ENCODE measurements at places on chromosomes 13 and 19.

DNA sequence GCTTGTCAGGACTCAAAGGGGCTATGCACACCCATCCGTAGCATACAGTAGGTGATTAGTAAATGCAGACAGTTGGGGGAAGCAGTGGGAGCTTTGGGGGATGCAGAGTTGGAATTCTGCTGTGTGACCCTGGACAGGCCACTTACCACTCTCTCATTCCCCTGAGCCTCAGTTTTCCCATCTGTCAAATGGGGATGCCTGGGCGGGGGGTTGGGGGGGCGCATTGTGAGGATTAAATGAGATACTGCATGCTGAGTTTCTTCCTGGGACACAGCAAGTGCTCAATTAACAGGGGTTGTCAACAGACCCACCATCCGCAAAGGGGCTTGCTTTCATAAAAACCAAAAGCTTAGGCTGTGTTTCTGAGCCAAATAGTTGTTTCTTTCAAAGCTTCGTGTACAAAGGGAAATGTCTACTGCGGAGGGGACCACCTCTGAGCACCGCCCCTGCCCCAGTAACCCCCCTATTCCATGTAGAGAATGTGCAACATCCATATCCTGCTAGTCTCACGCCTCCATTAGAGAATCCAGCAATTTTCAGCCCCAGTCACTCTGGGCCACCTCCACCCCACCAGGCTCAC, 132.4 kb downstream of the IER2 start:
- DNase-seq = no peak

GRCh38 chr19:33737681-33738371, 58.8 kb upstream of the KCTD15 start:
- DNase-seq = no peak

DNA sequence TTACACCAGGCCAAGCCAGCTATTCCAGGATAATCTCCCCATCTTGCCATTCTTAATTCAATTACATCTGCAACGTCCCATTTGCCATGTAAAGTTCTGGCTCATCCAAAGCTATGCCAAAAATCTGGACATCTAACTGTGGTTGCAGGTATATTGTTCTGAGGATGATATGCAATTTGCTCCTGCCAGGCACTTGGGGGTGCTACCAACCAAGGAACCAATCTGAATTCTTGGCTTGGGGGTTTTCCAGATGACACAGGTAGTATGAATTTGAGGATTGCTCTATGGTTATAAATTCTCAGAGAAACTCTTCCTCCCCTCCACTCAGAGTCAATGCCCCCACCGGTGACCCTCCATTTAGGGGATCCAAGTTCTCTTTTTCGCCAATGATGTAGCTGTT, 33.0 kb downstream of the CRYL1 start:
- DNase-seq = peak; percentile 52

- no peak for DNase-seq
Observed at GRCh38 chr19:50741179-50741933, 18.2 kb downstream of the CLEC11A start.

DNA sequence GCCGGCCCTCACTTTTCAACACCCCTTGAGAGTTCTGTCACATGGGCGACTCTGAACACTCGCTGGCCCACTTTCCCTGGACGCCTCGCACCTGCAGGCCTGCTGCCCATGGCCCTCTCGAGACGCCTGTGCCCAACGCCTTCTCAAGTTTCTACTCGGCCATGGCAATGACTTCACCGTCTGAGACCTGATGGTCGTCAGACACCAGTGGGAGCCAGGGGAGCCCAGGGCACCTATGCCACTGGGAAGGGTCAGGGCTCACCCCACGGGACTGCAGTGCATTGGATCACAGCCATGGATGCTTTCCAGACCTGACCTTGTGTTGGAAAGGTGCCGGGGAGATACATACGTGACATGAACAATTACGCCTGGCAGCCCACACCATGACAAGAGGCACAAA, 60.1 kb downstream of the KLF2 start:
- no peak for DNase-seq

Data from GM23248 (cell line).